ENCODE measurements at places on chromosomes 2 and 18.

GRCh38 chr2:150154308-150154797, 333.1 kb downstream of the RND3 start:
- no peak for DNase-seq

DNA sequence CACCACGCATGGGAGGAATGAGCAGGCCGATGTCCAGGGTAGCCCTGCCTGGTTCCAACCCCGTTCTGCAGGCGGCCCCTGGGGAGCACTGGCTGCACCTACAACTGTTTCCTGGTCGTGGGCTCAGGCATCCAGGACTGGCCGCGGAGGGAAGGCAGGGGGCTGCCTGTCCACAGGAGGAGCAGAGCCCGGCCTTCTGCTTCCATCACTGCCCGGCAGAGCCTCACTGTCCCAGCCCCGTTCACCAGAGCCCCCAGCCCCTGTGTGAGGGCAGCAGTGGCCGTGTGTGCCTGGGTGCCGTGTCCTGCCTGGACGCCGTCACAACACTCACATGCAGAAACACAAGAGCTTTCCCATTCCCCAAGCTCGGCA, 56.2 kb downstream of the KCNG2 start:
- DNase-seq: no peak

- peak; percentile 94 for DNase-seq
These were observed 32.8 kb upstream of the IL1B start for GRCh38 chr2:112869258-112869842.

GRCh38 chr2:205739620-205740019, 57.3 kb downstream of the NRP2 start:
- no peak for DNase-seq

DNA sequence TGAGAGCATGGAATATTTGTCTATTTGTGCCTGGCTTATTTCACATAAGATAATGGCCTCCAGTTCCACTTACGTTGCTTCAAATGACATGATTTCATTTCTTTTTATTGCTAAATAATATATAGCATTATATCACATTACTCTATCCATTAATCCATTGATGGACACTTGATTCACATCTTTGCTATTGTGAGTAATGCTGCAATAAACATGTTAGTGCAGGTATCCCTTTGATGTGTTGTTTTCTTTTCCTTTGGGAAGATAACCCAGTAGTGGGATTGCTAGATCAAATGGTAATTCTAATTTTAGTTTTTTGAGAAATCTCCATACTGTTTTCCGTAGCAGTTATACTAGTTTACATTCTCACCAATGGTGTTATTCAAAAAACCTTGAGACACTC, 1343.3 kb upstream of the TMEFF2 start:
- DNase-seq: no peak

GRCh38 chr2:204946892-204947291, 401.6 kb downstream of the PARD3B start:
- no peak for DNase-seq

GRCh38 chr2:2992634-2993033, 385.0 kb downstream of the EIPR1 start:
- DNase-seq: no peak

GRCh38 chr2:216942465-216942864, 82.6 kb upstream of the TNP1 start:
- no peak for DNase-seq

DNA sequence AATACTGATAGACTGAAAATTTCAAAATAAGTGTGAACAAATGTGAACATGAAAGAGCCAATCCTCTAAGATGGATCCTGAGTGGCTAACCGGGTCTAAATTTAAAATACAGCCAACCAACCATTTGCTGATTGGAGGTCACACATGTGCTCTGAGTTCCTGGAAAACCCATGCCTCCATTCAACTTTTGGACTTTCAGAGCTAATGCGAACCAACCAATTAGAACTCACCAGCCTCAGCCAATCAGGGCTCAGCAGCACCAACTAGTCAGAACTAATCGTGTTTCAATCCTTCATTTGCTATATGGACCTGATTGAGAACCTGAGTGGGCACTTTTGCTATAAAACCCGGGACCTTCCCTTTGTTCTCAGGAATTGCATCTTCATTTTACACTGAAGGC, 111.5 kb downstream of the MEP1B start:
- no peak for DNase-seq

- DNase-seq: peak; percentile 14
These were observed 57.9 kb downstream of the NXPH2 start for GRCh38 chr2:138722316-138722715.

DNA sequence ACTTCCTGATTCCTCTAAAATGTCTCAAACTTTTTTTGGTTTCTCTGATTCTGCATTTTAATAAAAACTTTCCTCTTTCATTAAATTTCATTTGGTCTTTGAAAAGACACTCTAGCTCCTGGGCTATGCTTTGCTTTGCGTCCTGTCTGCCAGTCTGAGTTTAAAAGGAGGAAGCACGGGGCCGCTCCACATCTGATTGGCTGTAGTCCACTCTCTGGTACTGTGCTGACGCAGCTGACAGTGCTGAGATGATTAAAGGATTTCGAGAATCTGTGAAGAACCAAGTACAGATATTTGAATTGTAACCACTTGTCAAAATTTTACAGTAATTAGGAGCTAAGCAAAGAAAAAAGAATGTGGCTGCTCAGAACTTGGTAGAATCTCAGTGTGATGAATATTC, 199.6 kb upstream of the HNMT start:
- no peak for DNase-seq

DNA sequence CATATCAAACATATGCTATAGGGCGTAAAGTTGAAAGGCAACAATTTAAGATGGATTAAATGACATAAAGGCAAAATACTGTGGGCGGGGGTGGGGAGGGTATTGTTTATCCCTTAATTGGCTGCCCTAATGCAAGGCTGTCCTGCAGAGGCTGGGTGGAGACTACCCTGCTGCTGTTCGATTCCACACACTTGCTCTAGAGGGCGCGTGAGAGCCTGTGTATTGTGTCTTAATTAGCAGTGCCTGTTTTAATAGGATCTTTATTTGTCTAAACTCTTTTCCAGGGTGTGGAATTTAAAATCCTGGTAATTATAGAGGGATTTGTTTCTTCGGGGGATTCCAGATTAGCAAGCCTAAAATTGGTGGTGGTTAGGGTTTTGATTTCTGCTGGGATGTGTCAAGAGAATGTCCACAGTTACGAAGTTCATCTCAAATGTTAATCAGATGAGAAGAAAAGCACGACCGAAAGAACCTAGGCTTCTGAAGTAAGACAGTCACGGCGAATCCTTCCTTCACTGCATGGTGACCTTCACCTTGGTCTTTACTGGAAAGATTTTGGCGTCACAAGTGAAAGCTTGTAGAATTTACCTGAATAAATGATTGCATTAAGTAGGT, 103.5 kb upstream of the MAP3K20 start:
- DNase-seq: peak; percentile 59

DNA sequence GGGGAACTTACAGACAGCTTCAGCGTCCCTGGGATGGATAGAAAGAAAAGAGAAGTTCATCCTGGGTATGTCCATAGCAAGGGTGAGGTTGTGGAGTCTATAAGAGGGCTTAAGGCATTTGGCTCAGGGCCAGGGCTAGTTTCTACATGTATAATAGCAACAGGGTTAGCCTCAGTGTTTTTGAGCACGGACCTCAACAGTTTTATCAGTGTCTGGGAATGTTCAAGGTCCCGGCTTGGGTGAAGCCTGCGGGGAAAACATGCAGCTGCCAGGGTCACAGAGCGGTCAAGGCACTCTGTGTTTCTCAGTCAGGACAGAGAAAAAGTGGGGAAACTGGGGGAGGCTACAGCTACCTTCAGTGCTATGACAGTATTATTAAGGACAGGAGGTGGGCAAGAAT, 427.7 kb upstream of the HS6ST1 start:
- peak; percentile 77 for DNase-seq

GRCh38 chr18:23881778-23882177, 132.8 kb upstream of the TTC39C start:
- DNase-seq: no peak

DNA sequence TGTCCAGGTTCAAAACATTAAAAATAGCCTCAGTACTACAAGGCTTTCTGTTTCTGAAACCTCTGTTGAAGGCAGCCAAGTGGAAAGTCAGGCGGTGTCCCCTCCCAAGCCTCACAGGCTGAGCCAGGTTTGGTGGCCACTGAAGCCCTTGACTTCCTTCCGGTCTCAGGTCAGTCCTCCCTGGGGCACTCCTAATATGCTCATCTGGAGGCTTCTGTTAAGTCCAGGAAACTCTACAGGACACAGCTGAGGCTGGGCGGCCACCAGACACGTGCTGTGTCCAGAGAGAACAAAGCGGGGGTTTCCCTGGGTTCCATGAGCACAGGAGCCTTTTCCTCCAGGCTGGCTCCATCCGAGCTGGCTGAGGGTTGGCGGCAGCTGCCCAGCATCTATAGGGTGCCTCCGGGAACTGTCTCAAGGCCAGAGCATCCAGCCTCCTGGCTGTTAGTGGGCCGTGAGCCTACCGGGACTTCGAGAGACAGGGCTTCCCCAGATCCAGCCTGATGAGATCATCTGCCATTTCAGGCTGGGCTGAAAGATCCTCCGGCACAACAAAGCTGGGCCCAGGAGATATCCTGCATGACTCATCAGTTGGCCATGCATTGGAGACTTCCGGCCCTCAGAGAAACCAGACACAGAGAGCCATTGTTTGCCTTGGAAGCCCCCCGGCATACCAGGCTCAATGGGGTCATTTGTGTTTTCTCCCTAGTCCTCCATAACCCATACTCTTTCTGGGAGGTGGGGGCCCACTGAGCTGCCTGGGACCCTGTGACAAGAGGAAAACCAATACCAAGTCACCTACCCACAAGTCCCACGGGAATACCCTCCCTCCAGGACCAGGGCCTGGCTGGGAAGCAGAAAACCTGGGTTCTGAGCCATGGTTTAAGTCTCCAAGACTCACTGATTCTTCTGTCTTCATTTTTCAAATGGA, 71.7 kb downstream of the HS1BP3 start:
- DNase-seq: peak; percentile 99

- DNase-seq: no peak
These were observed 14.1 kb upstream of the SP5 start for GRCh38 chr2:170701011-170701410.

DNA sequence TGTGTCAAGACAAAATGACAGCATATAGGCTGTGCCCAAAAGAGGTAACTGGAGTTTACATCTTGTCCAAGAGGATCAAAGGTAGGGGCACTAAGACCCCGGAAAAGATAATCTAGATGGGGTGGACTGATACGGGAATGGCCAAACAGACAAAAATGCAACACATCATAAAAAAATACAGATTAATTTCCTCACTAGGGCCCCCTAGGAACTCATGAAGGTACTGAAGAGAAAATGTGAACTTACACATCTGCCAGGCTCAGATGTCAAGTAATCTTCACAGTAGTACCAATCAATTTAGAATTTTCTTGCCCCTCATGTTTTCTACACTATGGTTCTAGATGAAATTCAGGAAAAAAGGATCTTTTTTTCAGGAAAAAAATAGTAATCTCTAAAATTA, 115.6 kb upstream of the REG3A start:
- no peak for DNase-seq

DNA sequence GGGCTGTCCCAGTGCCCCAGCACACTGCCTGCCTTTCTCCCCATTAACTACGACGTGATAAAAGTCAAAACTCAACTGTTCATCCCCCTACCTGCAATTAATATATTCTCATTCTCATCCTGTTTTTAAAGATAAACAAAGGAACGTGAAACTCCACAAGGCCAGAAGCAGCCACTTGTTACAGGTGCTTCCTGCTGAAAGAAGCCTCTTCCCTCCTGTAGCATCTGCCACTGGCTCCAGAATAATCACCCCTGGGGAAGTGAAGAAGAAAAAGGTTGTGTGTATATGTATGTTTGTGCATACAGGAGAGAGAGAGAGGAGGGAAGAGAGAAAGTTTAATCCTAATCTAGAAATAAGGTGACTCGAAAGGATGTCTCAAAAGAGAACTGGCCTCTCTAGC, 27.1 kb downstream of the KIAA2012 start:
- DNase-seq: no peak

GRCh38 chr2:226660124-226660523, 139.5 kb downstream of the IRS1 start:
- no peak for DNase-seq

DNA sequence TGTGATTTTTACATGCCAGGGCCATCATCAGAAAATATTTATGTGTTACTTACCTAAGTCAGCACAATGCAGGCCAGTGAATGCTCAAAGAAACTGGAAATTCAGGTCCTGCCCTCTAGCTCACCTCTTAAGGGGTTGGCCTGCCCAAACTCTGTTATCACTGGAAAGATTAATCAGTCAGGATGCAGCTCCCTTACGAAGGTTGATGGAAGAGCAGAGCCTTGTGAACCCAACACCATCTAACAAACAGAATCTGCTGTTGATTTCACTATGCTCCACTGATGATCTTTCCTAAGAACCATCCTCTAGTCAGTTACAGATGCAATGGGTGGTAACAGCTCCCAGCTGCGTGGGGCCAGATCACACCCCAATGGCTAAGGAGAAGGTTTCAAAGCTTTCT, 38.2 kb downstream of the SOX11 start:
- DNase-seq: no peak

DNA sequence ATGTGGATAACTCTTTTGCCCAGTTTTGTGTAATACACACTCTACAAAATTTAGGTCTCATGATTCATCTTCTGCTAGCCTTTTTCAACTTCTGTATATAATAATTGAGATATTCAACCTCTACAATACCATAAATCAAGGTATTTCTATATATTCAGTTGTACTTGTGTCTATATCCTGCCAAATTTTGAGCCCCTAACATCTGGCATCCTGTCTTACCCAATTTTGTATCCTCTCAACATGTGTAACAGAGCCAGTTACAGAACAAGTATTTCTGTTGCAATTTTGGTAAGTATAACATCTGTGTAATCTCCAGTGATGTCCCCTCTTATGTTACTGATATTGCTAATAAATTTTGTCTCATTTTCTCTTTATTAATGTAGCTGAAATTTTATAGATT, 145.8 kb downstream of the TRIB2 start:
- no peak for DNase-seq

- peak; percentile 63 for DNase-seq
These were observed at the start of gene DAW1 for GRCh38 chr2:227871375-227871791. Gene DAW1 (plus strand): TSS chr2:227871631. CDS start chr2:227871690, 59 bp downstream.

- peak; percentile 42 for DNase-seq
These were observed 62.5 kb downstream of the ONECUT2 start for GRCh38 chr18:57497372-57498294.

- DNase-seq: no peak
These were observed 157.4 kb downstream of the FHOD3 start for GRCh38 chr18:36454848-36455458.

- DNase-seq: peak; percentile 55
These were observed 214.9 kb upstream of the TNP1 start for GRCh38 chr2:217074576-217075255.

- no peak for DNase-seq
These were observed 77.2 kb downstream of the ADD2 start for GRCh38 chr2:70690846-70691245.

- DNase-seq: no peak
These were observed 25.9 kb downstream of the PSTPIP2 start for GRCh38 chr18:46046126-46046525.

All from EH (cell line).